ENCODE measurements at places on chromosomes 5 and 9.

DNA sequence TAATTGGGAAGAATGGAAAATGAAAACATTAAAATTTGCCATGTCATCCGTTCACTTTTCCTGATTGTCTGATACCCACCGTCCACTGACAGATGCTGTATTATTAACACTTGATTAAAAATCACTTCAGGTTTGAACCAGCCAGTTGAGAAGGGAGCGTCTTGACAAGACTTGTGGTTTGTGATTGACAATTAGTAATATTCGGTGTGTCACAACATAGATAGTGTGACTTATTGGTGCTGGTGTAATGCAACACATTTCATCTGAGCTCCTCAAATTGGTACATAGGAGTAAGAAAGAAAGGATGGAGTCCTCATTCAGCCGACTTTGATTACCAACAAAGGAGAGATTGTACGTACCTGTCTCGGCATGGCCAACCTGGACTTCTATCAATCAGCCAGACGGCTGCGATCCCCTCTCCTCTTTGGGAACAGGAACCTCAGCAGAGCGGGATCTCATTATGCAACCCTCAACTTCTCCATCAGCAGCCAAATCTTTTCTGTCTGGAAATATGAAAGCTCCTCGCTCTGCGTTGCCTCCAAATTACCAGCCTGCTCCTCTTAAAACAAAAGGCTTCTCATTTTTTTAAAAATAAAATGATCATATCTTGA, 211.7 kb upstream of the MVB12B start:
- DNase-seq: no peak

DNA sequence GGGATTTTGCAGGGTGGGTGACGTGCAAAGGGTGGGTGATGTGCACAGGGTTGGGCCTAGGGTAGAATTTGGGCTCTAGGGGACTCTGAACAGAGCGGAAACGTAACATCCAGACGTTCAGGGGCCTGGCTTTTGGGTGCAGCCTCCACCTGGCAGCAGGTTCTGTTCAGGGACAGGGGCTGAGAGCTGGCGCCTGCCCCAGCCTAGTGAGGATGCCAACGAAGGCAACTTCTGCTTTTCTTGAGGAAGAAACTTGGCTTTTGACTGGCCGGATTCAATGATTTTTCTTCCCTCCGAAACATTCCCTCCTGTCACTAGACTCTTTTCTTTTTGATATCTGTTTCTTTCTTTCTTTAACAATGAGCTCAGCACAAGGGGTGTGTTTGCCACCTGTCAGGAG, 38.6 kb upstream of the SLC6A19 start:
- DNase-seq: no peak

DNA sequence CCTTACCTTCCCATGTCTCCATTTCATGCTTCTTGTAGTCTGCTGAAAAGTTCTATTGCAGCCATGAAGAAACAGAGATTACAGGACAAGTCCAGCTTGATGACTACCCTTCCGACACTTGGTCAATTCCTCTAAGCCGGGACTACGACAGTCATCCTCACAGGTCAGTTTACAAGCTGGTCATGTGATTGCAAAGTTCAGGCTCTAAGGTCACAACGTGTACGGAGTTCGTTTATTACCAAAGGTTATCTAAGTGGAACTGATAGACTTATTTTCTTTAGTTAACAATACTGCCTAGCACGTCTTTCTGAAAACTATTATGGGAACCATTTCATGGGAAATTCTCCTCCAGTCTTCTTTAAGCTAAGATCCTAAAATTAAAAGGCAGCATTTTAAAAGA, 88.5 kb upstream of the NR5A1 start:
- DNase-seq: no peak

DNA sequence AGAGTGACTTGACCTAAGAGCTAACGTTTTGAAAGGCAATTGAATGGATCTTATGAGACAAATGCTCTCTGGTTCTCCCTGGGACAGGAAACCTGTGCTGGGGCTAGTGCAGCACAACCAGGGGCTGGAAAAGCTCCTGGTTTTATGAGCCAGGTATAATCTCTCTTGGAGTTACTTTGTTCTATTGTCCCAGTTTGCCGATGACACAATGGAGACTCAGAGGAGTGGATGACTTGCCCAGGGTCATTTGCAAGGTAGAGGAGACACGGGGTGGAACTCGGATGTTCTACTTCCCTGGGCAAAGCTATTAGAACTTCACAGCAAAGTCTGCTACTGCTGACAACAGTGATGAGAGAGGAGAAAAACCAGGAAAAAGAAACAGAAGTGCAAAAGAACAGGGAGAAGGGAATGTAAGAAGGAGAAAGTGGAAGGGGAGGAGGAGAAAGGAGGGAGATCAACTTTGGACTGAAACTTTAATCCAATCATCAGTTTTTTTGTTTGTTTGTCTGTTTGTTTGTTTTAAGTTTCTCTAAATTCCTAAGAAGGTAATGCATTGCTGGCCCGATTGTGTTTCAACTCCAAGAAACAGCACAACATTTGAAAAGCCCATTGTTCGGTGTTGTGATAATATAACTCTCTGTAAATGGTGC, 7.4 kb upstream of the GSN start:
- no peak for DNase-seq
